ENCODE measurements at places on chromosomes 3 and 15.

GRCh38 chr3:122021811-122022401 lies at the start of gene ILDR1:
Gene ILDR1, minus strand, starts transcription at chr3:122022247. Its CDS starts 170 bp downstream, at chr3:122022077.
- DNase-seq: no peak

DNA sequence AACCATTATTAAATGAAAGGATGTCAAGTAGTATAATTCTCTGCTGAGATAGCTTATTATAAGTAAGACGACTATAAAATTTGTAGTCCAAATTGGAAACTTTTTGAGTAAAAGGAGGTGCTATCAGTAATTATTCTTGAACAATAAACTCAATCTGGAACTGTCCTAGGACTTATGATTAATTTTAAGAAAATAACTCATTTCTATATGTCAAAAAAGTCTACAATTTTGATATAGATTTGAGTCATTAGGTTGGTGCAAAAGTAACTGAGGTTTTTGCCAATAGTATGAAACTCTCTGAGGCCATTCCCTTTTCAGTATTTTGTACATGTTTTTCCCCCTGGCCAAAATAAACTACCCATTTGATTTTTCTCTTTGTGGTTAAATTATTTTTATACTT lies 41.0 kb downstream of the LEKR1 start:
- DNase-seq: no peak

- no peak for DNase-seq
Measured at GRCh38 chr3:186014866-186015265, 77.1 kb upstream of the TRA2B start.

- DNase-seq: no peak
Measured at GRCh38 chr15:79475306-79475705, 43.2 kb downstream of the MINAR1 start.

DNA sequence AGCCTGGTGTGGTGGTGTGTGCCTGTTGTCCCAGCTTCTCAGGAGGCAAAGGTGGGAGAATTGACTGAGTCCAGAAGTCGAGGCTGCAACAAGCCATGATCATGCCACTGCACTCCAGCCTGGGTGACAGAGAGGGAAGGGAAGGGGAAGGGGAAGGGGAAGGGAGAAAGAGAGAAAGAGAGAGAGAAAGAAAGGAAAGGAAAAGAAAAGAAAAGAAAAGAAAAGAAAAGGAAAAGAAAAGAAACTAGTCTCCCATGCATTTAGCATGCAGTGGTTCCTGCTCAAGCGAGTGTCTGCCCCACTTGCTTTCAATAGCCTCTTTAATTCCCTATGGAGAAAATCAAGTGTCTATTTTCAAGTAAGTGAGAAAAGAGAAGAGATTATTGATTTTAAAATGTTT lies 20.6 kb upstream of the CAPN7 start:
- no peak for DNase-seq

DNA sequence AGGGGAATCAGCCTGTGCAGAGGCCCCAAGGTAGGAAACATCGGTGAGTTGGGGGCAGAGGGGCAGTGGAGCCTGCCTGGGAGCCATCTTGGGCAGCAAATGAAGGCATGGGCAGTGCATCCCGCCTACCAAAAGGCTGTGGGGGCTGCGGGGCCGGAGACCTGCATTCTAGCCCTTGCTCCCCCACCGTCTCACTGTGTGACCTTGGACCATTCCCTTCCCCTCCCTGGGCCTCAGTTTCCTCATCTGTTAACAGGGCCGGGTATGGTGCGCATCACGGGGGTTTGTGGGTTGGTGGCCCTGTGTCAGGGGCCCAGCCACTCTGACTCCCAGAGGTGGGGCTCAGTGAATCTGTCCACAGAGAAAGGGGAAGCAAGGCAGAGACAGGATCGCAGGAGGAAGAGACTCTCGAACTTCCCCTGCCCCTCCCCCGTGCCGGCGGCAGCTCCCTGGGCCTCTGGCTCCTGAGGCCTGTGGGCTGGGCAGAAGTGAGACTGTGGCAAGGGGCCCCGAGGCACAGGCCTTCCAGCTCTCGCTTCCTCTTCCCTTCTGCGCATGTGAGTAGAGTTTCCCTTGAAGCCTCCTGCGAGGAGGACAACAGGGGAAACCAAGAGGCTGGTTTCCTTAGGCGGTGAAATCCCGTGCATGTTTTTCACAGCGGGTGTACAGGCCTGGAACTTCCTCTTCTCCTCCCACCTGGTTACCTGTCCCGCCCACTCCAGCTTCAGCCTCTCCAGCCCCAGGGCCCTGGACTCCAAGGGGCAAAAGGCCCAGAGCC lies 42.9 kb downstream of the IDH2 start:
- DNase-seq: peak; percentile 33

- no peak for DNase-seq
Measured at GRCh38 chr3:146502887-146503460, 33.6 kb upstream of the PLSCR2 start.

Measured in hypothalamus (tissue), 51 donors.